ENCODE measurements at places on chromosomes 4 and X.

DNA sequence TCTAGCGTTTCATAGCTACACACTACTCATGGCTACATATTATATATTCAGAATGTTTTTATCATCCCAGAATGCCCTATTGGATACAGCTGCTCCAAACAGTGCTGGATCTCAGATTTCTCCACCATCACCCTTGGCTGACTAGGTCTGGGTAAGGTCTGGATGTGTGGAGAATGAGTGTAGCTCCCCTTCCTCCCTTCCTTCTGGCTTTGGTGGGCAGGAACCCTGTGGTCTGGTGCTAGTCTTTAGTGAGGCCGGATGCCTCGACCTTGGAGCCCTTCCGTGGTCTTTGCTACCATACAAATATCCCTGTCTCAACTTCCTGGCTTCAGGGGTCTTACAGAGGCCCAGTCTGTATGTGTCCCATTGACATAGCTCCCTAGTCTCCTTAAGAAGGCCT, 52.1 kb upstream of the KDR start:
- no peak for DNase-seq

DNA sequence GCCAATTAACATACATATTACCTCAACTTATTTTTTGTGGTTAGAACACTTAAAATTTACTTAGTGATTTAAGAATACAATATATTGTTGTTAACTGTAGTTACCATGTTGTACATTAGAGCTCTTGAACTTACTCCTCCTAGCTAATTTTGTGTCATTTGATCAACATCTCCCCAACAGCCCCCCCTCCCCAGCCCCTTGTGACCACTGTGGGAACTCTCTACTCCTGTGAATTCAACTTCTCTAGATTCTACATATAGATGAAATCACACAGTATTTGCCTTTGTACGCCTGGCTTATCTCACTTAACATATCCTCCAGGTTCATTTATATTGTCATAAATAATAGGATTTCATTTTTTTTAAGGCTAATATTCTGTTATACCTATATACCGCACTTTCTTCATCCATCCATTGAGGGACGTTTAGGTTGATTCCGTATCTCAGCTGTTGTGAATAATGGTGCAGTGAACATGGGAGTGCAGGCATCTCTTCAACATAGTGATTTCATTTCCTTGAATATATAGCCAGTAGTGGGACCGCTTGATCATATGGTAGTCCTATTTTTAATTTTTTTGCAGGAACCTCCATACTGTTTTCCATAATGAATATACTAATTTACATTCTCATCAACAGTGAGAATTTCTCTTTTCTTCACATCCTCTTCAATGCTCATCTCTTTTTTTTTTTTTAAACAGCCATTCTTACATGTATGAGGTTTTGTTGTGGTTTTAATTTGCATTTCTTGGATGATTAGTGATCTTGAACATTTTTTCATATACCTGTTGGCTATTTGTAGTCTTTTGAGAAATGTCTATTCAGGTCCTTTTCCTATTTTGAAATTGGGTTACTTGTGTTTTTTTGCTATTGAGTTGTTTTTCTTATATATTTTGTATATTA, 66.8 kb downstream of the RAPGEF2 start:
- no peak for DNase-seq

GRCh38 chr4:114509340-114509739, 89.3 kb upstream of the UGT8 start:
- DNase-seq = no peak

DNA sequence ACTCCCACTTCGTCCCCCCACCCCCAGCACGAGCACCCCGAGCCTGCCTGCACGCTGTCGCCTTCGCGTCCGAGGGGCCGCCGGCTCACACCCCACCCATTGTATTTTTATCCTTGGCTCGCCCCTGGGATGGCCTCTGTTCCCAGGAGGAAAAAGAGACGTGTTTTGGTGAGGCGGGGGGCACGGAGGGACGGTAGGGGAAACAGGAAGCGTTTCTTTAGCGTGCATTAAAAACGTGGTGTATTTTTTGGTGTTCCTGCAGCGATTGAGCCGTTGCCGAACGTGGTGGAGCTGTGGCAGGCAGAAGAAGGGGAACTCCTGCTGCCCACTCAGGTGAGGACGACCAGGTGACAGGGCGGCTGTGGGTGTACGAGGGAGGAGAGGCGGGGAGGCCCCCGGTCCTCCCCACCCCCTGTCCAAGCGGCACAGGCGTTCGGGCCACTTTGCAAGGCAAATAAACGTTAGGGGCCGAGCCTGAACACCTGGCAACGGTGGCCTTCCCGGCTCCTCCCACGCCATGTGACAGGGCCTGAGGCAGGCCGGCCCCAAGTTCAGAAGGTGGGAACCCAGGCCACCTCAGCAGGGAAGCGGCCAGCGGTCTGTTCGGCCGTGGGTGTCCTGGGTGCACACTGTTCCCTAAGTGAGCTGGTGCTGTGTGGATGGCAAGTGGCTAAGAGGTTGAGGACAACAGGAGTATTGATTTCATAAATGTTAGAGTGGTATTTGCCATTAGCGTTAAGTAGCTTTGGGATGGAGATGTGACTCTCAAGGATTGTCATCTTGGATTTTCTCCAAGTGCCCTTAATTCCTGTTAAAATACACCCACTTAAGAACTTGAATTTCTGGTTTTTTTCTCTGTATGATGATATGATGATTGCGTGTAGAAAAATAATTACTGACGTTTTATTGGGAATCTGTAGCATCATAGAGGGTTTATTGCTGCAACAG, 1.1 kb downstream of the TMEM131L start:
- peak; percentile 56 for DNase-seq

- DNase-seq = peak; percentile 22
Measured at GRCh38 chr4:26410385-26411293, 79.6 kb downstream of the CCKAR start.

DNA sequence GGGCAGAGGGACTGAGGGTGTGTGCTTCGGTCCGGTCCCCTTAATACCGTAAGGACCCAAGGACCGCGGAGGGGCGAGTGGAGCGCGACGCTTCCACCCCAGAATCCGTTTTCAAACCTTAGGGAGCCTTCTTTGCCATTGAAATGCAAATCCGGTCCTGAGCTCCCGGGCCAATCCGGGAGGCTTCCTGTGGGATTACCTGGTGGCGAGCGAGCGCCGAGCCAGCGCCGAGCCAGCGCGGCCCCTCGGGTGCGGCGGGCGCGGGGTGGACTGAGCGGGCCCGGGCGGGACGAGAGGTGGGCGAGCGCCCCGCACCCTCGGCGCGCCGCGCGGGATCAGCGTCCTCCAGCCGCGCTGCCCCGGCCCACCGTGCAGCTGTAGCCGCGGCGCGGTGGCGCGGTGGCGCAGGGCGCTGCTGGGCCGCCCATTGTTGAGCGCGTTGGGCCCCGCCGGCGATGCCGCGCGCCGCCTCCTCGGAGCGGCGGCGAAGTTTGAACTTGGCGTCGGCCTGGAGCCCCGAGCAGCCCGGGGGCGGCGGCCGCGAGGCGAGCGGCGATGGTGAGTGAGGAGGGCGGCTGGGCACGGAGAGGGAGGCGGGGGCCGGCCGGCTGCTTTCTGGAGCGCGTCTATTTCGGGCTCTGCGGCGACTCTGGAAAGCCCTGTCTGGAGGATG, 208.7 kb downstream of the SOWAHB start:
- no peak for DNase-seq

- no peak for DNase-seq
Measured at GRCh38 chr4:104206784-104207183, 287.9 kb downstream of the CXXC4 start.

- no peak for DNase-seq
Measured at GRCh38 chrX:68681443-68681941, 34.0 kb downstream of the STARD8 start.

DNA sequence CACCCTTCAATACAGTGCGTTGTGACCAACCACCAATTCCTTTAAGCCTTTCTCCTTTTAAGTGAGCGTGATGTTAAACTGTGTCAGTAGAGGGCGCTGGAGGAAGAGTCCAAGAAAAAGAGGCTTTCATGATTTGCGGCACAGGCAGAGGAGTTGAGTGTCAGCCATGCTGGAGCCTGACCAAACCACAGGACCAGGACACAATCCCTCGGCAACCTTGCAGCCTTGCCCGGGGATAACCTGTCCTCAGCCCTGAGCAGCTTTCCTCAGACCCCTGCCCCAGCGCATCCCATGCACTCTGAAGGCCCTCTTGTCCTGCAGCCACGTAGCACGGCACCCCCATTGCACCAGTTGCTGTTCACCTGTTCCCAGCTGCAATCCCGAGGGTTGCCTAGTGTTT, 53.5 kb upstream of the SMIM31 start:
- DNase-seq = no peak

DNA sequence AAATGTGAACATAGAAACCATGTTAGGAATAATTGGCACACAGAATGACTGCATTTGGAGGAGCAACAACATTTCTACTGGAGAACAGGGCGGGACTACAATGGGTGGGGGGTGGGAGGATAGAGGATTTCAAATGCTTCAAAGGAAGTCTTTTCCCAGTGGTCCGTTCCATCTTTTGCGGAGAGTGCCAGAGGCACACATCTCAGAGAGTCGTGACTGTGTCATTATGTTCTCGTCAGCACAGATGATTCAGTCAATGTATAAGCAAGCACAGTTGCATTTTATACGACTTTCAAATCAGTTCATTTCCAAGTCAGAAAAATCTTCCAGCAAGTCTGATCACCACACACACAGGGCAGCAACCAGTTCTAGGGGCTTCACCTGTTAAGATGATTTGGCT, 22.7 kb upstream of the GPR50 start:
- DNase-seq = no peak

DNA sequence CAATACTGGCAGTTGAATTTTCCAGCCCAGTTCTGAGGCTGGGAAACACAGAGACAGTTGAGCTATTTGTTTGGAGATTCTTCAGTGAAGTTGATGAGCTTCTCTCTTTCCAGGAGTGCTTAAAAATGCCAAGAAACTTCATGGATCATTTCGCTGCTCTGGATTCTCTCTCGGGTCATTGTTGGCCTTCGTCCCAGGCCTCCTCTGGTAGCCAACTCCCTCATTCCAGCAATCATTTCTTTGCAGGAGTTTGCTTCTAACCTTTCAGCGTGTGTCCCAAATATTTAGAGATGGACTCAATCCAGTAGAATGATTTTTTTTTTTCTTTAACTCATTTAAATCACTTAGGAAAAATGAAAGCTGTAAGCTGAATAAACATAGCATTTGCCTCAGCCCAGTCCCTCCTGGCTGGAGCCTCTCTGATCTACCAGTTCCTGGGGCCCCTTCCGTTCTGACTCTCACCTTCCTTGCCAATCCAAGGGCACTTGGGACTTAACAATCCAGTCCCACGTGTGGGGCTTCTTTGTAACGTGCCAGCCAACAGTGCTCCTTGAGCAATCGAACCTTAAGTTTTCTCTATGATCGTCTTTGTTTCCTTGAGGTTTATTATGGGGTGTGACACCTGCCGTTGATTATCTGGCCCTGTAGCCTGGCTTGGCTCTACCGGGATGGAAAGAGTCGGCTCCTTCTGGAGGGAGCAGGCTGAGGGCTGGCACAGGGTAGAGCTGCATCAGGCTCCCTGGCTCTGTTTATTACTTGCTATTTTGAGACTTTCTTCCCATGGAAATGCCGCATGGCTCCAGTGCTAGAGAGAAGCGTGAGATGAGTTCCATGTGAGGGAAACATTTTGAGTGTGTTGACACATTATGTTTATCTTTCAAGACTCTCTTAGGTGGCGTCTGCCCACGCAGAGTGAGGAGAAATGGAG, 80.4 kb upstream of the GPC4 start:
- DNase-seq = no peak

DNA sequence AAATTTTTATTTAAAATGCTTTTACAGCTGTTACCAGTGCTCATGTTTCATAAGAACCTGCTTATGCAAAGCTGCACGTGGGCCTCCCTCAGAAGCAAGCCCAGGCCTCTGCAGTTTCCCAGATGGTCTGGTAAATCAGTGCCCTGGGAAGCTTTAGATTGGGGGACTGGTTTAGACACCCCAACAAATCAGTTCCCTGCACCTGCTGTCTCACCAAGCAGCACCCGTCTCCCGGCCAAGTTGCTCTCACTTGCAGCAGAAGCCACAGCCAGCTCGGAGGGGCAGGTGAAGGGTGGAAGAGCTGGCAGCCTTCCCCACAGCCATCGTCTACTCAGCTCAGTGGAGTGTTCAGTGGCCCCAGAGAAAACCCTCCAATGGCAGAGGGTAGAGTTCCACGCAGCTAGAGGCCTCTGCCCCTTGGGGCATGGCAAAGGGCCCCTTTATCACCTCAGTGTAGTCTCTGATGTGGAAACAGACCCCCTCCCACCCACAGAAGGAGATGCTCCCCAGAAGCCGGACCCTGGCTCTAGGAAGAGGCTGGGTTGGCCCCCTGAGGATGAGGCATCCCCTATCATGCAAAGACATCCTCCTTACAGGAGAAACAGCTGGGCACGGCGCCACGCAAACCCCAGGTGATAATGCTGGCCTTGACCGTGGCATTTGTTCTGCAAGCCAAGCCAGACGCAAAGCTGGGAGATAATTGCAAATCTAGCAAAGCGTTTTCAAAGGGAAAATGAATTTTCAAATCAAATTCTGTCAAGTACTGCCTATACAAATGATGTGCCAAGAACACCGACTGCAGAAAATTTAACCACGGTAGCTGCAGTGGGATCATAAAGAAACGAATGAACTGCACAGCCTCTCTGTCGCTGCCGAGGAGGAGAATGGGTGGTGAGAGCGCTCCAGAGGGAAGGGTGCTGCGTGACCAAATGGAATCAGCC, 51.9 kb downstream of the ZFYVE28 start:
- DNase-seq = no peak

DNA sequence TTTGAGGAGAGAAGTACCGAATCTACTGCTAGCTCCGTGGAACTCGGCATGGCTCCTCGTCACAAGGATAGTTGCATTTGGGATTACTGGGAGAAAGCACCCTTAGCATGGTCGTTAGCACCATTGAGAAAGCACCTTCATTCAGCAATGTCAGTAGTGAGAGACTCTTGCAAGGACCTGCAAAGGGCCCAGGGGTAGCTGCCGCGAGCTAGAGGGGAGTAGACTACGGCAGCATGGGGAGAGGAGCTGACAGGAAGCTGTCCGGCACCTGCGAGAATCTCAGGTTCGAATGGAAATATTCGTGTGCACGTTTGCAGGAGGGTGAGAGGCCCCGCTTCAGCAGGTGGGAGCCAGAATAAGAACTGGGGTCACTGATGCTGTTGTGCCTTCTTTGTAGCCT, 20.2 kb downstream of the TLR10 start:
- no peak for DNase-seq

DNA sequence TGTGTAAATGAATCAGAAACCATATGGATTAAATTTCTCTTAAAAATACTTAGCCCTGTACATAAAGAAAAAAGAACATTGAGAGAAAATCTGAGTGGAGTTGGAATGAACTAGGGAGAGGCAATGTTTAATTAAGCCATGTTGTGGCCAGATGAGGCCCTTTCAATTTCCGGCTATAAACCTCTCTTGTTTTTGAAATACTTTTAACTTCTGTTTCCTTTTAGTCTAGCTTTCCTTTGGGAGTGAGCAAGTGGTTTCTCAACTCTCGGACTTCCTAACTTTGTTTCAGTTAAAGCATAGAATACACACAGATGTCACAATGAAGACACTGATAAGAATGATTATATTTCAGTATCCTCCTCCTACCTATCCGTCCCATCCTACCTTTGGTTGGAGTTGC, 197.2 kb downstream of the ARHGAP24 start:
- no peak for DNase-seq

- DNase-seq = no peak
Measured at GRCh38 chr4:156975686-156976085, 4.1 kb upstream of the PDGFC start.

- no peak for DNase-seq
Measured at GRCh38 chrX:44101281-44101680, 128.1 kb upstream of the NDP start.
